WTC11 (cell line): ENCODE measurements at places on chromosomes 1 and 21.

DNA sequence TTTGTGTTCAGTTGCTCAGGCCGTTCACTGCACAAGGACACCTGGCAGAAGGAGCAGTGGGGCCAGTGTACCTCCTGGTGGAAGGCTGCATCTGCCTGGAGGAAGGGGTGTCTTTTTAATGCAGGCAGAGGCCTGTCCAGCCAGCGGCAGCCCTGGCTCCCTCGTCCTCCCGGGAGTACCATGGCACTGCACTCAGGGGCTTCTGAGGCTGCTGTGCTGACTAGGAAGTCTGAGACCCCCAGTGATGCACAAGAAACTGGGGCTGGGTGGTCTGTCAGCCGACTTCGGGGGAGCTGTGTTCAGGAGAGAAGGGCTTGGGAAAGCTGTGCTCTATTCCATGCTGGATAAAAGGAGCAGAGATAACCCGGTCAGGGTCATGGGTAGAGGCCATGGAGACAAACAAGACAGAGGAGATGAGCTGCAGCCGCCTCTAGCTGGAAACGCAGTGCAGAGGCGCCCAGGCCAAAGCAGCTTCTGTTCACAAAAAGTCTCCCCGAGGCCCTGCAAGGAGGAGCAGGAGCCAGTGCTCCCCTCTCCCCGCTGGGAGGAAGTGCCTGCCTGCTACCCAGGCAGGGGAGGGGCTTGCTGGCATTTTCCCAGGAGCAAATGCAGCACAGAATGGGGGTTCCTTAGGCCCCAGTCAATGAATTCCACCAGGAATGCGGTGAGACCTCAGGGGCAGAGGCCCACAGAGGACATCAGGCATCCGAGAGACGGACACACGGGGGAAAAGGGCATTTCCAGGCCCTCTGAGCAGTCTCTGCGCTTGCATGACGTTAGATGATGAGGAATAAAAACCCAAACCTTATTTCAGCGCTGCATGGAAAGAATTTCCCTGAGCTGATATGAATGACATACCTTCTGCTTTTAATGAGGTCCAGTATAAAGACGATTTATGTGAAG is 17.2 kb upstream of the C2CD2 start:
- no peak for DNase-seq

DNA sequence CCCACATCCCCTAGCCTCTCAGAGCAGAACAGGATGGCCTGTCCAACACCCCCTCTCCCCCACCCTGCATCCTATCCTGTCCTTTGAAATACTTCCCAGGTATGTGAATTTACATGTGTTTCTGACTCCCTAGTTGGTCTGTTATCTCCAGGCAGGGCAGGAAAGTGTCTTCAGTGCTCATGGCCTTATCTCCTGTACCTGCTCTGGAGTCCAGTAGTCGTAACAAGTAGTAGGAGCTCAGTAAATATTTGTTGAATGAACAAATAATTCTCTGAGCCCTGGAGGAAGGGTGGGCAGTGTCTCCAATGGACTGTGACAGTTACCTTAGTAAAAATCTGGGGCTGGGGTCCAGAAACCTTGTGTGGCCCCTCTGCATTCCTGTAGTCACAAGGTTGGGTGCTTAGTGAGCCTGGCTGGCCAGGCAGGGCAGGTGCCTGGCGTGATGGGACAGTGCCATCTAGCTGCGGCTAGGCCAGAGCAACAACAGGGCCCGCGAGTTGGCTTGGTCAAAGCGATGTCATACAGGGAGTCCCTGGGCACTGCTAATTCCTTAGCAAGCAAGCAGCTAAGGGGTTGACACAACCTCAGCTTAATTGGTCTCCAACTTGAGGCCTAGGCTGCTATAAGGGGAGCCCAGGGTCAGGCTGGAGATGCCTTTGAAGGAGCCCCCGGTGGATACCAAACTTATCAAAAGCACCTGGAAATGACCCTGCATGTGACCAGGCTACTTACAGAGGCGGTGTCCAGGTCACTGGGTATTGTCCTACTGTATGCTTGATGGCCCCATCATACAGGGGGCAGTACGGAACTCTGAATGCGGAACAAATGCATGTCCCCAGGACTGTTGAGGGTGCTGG is 89.0 kb upstream of the PPM1J start:
- peak; percentile 85 for DNase-seq

- DNase-seq: no peak
Observed at GRCh38 chr1:8061673-8062386, 35.7 kb upstream of the ERRFI1 start.

- no peak for DNase-seq
Observed at GRCh38 chr1:185556561-185556960, 177.6 kb upstream of the HMCN1 start.

- no peak for DNase-seq
Observed at GRCh38 chr1:108699375-108700332, 7.5 kb downstream of the PRPF38B start.

GRCh38 chr1:183365093-183365492 is 53.1 kb downstream of the NMNAT2 start:
- no peak for DNase-seq

GRCh38 chr1:26853156-26853555 is 9.8 kb upstream of the SFN start:
- DNase-seq: peak; percentile 91

DNA sequence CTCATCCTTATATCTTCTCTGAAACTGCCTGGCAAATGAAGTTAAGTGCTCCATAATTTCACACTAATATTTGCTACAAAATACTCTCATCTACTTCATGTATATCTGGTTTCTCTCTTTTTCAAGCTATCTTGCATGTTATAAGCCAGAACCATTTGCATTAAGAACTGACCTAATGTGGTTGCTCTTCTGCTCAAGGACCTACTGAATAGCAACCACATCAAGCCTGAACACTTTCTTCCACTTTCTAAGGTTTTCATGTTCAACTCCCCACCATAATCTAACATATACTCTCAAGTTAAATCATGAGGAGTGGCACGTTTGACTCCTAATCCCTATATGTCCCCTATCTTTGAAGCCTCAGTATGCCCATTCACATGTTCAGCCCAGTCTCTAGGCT is 27.2 kb downstream of the RGS1 start:
- no peak for DNase-seq

DNA sequence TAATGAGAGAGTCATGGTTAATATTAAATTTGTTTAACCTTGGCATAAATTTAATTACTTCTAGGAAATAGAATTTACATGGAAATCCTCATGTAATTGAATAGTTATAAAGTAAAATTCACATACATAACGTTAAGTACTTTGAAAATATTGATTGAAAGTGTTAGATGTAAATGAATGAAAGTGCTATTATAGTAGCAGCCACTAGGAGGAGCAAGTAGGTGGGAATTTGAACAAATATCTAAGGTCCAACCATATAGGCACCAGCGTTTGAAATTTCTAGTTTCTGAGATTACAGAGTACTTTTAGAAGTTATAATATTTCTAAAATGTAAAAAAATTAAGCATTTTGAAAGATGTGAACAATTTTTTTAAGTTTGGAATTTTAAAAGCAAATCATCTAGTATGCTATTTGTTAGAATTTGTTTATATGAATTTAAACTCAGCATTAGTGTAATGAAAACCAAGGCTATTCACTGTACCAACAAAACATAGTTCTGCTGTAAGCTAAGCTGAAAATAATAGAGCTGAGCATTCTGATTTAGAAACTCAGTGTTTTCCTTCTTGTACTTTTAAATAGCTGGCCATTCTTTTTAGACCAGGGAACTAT is 3.3 kb downstream of the B3GALT2 start:
- DNase-seq: no peak

DNA sequence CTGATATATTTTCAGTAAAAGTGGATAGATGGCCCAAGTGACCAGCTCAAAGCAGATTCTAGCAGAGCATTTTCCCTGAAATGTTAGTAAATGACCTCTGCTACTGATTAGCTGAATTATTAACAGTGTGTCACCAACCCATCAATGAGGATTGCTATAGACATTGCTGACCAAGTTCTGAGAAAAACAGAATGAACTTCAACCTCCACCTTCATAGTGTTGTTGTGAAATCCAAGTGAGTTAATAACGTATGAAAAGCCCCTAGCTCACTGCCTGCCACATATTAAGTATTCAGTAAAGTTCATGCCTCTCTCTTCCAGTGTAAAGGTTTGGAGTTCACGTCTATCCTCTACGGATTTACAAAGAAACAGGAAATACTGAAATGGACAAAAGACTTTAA is 15.8 kb downstream of the PLPP3 start:
- no peak for DNase-seq

- DNase-seq: no peak
Observed at GRCh38 chr1:91710261-91710660, 175.7 kb downstream of the TGFBR3 start.

DNA sequence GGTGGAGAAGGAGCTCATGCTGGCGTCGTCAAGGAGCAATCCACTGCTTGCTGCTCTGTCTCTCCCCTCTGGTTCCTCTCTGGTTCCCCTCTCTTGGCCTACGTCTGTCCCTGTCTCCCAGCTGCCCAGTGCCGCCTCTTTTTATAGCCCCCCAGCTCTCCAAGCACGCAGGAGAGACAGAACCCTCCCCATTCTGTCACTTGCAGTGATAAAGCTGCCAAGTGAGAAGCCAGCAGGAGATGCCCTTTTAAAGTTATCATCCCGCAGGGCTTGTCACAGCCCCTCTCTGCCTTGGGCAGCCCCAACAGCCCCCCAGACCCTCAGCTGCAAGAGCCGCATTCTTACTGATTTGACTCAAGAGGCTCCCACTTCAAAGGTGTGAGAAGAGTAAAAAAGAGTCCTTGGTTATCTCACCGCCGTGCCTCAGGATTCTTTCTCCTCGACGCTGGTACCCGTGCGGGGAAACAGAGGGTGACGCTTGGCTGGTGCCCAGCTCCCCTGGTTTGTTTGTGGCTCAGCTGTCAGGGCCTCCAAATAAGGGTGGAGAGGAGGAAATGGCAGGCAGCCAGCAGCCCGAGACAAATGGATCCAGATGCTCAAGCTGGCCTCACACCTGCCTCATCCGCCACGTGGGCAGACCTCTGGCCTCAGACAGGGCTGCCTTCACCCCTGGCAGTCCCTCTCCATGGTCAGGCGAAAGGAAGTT is at the start of gene NPPA:
TSS of gene NPPA (minus strand) at position 117 of the 706 bp plus-strand sequence. CDS start at position 18, 99 bp downstream.
- no peak for DNase-seq

DNA sequence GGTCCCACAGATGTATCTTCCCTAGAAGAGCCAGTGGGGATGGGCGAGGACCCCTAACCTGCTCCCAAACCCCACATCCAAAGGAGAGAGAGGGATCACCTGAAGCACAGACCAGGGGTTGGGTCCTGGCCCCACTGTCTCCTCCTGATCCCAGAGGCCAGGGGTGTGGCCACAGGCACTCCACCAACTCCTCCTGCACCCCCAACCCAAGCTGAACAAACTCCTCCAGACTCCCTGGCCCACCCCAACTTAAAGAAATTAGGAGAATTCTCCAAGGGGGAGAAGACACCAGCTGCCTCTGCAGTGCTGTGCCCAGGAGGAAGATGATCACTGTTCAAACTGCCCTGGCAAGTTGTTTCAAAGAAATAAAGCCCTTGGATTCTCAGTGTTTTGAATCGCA is 4.5 kb upstream of the PRAMEF12 start:
- DNase-seq: no peak

GRCh38 chr1:100810360-100810759 is 84.3 kb downstream of the EXTL2 start:
- DNase-seq: no peak

DNA sequence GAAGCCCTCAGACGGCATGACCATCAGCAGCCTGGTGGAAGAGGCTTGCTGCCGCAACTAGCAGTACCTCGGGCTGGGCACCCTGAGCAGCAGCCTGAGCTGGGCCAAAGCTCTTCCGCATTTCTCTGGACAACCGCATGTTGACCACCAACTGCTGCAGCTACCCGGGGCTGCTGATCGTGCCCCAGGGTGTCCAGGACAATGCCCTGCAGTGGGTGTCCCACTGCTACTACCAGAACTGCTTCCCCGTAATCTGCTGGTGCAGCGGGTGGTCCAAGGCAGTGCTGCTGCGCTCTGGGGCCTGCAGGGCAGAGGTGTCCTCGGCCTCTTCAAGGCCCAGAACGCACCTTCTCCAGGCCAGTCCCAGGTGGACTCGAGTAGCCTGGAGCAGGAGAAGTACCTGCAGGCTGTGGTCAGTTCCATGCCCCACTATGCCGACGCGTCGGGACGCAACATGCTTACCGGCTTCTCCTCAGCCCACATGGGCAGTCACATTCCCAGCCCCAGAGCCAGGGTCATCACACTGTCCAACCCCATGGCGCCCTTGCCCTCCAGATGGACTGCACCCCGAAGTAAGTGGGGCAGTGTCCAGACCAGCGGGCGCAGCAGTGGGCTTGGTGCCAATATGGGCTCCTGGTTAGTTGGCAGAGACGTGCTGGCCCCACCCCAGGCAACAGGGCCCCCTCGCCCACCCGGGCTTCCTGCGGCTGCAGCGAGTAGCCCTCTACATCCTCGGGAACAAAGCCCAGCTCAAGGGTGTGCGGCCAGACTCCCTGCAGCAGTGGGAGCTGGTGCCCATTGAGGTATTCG is 19.5 kb upstream of the NPPB start:
- no peak for DNase-seq

- no peak for DNase-seq
Observed at GRCh38 chr1:236860674-236861073, 65.6 kb downstream of the MTR start.

- no peak for DNase-seq
Observed at GRCh38 chr1:67918067-67918466, 84.8 kb upstream of the GNG12 start.

GRCh38 chr1:227125929-227126545 is 185.9 kb downstream of the COQ8A start:
- peak; percentile 26 for DNase-seq

DNA sequence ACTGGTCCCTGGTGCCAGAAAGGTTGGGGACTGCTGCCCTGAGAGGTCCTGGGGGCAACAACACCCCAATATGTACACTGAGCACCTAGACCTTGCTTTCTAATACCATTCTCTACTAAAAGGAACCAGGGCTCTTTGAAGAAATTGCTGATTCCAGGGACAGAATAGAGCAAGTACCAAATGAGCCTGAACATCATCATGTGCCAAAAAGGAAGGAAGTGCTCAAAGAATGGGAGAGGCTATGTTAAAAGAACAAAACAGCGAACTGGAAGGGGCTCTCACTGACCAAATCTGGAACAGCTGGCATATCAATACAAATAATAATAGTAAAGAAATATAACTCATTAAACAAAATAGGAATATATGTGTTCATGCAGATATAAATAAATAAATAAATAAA is 50.8 kb downstream of the PIK3R3 start:
- no peak for DNase-seq

DNA sequence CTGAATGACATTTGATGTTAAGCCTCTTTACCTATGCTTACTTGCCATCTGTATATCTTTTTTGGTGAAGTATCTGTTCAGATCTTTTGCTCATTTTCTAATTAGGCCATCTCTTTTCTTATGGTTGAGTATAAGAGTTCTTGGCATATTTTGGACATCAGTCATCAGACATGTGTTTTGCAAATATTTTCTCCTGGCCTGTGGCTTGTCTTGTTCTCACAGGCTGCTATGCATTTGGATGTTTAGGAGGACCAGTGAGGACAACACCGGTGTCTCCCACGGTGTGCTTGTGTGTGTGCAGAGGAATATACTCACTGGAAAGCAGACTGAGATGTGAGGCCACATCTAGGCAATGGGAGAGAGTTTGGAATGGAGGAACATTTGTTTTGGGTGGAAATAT is 87.1 kb upstream of the LYST start:
- no peak for DNase-seq
